ENCODE measurements at places on chromosomes 12 and 14.

DNA sequence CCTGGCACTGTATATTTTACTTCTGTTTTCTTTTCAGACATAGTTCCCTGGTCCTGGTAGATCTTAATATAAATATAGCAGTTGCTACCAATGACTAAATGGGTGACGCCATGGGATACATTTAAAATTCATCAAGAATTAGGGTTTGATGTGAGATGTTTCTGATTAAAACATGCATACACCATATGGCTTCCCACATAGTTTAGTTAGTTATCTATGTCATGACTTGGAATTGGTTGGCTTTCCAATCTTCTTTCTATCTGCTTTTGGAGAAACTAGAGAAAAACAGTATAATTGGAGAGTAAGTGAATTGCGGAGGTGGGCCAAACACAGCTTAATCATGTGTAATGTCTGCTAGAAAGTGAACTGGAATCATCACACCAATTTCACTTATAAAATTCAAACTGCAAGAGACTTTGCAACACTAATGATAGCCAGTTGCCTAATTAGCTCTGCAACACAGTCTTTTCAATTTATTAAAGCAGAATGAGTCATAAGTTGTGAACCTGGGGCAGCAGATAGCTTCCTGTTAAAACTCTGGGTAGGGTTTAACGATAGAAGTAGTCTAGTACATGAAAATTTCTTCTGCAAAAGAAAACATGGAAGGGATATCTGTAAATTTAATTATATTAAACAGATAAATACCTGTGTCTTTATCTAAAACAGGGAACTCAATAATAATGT, 295.2 kb downstream of the SLC16A7 start:
- DNase-seq = no peak

- peak; percentile 67 for DNase-seq
Measured at GRCh38 chr14:21528381-21529348, 2.5 kb upstream of the SALL2 start.

DNA sequence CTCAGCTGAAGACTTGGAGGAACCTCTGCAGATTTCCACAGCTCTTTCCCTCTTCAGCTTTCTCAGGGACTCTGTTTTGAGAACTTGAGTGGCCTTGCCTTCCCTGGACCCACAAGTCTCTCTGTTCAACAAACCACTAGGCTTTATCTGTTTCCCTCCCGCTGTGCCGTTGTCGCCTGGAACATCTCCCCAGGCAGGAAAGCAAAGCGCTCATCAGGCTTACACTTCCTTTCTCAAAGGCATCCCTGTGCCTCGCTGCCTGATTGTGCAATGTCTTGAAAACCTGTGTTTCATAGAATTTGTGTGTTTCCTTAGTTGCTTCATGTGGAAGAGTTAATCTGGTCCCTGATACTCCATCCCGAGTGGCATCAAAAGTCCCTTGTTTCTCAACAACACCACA, 64.1 kb downstream of the PPM1A start:
- no peak for DNase-seq

DNA sequence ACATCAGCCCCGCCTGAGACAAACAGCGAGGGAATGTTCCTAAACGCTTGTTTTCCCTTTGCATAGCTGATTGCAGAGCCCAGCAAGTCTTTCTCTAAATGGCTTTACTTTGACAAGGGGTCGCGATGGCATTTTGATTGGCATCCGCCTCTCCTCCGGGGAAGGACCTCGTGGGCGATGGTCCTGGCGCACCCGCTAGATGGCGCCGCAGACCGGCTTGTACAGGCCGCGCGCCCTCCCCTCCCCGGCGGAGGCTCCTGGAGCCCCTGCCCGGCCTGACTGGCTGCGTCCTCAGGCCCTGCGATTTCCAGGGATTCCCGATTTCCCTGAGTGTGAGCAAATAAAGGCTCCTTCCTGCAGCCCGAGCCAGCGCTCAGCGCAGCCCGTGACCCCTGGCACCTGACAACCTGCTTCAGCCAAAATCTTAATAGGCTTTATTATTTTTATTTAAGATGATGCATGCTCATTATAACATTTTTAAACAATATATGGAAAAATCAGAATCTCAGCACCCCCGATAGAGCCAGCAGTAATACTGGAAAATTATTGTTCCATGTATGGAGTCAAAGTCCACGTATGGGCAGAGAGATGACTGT, 468.3 kb downstream of the AACS start:
- no peak for DNase-seq

- no peak for DNase-seq
Measured at GRCh38 chr14:86788224-86788623, 1204.8 kb downstream of the GALC start.

GRCh38 chr12:88895634-88896033, 315.4 kb upstream of the KITLG start:
- no peak for DNase-seq

Data from NCI-H2107 (cell line).